Colonic mucosa (tissue), 4 donors: ENCODE measurements at places on chromosomes 13 and 19.

GRCh38 chr13:31100721-31101120, 61.0 kb downstream of the HSPH1 start:
- DNase-seq, result no peak

GRCh38 chr19:14507704-14508542, 10.3 kb downstream of the DNAJB1 start:
- DNase-seq, result no peak

DNA sequence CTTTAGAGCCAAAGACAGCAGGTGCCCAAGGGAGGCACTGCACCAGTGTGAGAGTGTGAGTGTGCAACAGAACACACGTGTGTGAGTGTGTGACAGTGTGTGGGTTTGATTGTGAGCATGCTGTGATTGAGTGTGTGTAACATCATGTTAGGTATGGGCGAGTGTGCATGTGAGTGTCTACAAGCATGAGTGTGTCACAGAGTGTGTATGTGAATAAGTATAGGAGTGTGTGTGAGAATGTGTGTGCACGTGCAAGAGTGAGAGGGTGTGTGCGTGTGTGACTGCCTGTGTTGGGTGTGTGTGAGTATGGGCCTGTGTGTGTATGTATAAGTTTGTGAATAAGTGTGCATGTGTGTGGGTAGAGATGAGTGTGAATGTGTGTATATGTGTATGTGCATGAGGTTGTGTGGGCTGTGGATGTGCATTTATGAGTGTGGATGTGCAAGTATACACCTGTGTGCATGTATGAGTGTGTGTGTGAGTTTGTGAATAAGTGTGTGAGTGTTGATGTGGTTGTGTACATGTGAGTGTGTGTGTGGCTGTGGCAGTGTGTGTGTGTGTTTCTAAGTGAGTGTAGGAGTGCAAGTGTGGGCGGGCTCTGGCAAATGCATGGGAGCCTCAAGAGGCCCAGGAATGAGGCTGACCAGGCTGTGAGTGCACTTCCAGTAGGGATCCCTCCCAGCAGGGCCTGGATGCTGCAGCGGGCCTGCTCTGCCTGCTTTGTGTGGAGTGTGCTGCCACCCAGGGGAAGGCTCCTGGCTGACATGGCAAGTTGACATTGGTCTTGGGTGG, 198.4 kb downstream of the COL4A1 start:
- DNase-seq, result peak; percentile 40

GRCh38 chr19:41606215-41606837, 20.5 kb downstream of the CEACAM4 start:
- DNase-seq, result no peak

GRCh38 chr13:49587311-49587847, 2.0 kb upstream of the RCBTB1 start:
- DNase-seq, result no peak

- no peak for DNase-seq
Observed at GRCh38 chr13:31204592-31204991, 4.8 kb downstream of the B3GLCT start.

GRCh38 chr13:104949840-104950740, 1585.4 kb downstream of the EFNB2 start:
- DNase-seq, result no peak

GRCh38 chr13:76383676-76384461, 502.3 kb downstream of the KCTD12 start:
- peak; percentile 20 for DNase-seq

DNA sequence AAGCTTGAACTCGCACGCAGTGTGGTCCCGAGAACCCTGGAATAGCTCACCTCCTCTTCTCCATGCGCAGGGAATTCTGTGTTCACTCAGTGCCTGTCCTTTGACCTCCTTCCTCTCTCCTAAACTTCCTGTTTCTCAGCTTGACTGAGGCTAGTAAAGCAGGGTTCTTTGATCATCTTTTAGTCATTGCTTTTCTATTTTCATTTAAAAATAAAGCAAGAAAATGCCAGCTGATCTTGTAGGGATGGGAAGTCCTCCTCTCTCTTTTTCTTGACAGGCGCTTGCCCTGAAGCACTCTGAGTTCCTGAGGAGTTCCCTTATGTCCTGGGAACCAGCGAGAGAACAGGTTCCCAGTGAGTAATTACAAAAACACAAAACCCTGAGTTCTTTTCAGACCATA, 62.8 kb downstream of the ARHGEF7 start:
- no peak for DNase-seq

DNA sequence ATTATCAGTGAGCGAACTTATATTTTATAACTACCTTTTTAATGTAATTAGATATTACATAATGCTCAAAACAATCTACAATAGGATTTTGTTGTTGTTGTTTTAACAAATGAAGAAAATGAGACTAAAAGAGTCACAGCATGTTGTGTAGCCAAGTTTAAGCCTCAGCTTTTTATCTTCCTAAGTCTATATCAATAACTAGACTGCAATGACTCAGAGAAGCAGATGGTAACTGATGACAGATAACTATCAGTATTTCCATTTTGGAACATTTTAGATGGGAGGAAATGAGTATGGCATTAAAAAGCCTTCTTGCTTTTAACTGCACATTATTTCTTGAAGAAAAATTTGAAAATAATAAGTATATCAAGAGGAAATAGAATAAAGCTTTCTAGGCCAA, 825.2 kb downstream of the SLITRK1 start:
- no peak for DNase-seq

DNA sequence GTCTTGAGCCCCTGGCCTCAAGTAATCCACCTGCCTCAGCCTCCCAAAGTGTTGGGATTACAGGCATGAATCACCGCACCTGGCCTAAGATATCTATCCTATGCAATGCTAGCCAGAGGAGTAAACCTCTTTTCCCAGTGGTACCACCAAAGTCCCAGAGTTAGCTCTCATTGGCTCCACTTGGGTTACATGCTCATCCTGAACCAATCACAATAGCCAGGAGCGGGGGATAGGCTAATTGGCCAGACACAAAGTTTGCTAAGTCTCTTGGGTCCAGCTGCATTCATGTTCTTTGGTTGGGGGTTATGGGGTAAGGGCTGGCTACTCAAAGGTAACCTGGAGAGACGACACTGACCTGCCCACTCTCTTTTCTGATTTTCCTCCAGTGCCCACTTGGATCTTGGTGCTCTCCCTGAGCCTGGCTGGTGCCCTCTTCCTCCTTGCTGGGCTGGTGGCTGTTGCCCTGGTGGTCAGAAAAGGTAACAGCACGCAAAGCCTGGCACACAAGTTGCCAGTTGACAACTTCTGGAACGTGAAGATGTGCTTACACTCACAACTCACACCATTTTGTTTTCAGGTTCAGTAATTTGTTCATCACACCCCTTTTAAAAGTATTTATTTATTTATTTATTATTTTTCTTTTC, 7.8 kb downstream of the C19orf38 start:
- no peak for DNase-seq

GRCh38 chr13:102817907-102818306, 19.0 kb downstream of the BIVM start:
- DNase-seq, result no peak

GRCh38 chr13:81957121-81957520, 1616.2 kb upstream of the SPRY2 start:
- no peak for DNase-seq

DNA sequence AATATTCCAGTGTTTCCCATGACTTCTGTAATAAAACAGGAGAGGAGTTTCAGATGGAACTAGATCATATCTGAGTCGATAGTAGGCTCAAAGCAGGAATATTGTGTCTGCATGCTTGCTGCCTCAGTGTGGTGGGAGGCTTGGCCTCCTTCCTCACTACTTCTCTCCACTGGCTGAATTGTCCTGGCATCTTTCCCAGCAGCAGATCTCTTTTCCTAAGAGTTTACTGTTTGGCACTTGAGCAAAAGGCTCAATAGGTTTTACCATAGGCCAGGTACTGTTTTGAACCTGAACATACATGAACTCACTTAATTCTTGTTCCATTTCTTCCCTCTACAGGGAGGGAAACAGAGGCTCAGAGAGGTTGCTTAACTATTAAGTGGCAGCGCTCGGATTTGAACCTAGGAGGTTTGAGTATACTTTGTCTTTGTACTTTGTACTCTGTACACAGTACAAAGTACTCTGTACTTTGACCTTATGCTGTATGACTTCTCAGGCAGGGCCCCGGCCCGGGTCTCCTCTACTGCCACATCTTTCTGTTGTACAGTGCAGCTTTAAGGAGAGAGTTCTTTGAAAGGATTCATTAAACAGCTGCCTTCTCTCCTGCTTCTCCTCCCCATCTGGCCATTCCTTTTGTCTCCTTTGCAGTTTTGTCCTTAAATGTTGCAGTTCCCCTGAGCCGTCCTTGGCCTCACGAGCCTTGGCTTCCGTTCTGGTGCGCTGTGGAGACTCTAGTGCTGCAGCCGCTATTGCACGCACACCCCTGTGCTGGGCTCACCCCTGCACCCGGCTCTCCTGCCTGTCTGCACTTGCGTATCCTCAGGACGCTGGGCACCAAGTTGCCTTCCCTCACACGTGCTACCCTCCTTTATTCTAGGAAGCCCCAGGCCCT, 8.1 kb downstream of the B3GLCT start:
- no peak for DNase-seq

- no peak for DNase-seq
Observed at GRCh38 chr13:111938741-111939665, 127.9 kb upstream of the SOX1 start.

DNA sequence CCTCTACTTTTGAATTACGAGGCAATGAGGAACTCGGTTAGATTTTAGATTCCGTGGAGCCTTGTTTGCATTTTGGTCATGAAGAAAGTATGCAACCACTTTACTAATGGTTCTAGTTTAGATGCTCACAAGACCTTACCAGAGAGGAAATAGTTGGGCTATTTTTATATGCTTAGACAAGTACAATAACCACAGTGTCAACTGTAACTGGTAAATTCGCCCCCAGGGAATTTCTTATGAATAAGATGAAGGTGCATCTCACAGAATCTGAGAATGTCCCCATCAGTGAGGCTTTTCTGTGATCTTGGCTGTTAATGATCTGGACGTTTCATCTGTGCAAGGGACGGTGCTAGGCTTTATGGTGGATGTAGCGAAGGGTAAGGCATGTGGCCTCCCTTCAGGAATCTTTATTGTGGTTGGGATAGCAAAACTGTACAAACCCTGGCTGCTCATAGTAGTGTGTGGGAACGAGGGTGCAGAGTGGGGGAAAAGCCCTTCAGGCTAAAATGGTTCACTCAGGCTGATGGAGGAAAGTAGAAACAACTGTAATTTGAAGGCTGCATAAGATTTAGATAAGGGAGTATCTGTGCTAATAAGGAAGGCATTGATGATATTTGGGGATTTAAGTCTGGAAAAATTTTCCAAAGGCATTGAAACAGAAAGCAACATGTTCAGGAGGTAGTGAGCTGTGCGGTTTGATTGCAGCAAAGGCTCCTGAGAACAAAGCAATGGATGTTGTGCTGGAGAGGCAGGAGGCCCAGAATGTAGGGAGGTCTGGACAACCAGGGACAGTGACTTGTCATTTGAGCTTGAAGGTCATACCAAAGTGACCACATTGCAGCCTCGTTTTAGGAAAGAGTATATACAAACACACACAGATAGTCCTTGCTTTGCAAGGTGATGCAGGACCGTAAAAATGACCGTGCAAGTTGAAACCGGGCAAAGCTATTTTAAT, 28.4 kb downstream of the UBAC2 start:
- no peak for DNase-seq

DNA sequence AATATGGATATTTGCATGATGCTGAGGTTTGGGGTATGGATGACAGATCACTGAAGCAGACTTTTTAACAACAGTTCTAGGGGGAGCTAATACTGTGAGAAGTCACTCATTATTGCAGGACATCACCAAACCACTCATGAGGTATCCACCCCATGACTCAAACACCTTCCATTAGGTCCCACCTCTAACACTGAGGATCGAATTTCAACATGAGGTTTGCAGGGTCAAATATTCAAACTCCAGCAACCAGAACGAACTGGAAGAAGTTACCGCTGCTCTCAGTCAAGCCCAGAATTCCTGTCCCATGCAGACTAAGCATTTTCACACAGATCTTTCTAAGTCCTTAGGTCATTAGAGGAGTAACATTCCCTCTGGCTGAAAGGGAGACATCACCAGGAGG, 758.9 kb downstream of the UQCRFS1 start:
- DNase-seq, result no peak
